Amniotic epithelial cell (primary cell): ENCODE measurements at places on chromosomes 3 and 15.
A peak's percentile ranks its signal among the peaks of the same experiment; 100 is the strongest.

DNA sequence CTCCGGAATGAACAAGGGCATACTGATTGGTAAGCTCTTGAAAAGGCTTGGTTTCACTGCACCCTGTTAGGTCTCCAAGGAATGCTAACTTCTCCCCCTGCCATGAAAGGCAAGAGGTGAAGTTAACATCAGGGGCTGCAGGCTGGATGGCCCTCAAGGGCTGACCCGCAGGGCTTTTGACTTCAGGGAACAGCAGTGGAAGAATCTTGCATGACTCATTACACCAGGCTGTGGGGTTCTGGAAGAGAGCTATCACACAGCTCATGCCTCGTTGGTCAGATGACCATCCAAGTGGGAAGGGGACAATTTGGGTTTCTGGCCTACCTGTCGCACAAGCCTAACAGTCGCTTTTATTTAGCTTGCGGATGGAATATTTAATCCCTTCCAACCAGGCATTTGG is 23.6 kb upstream of the ATG7 start:
- no peak for DNase-seq

- DNase-seq: peak; percentile 68
Measured at GRCh38 chr3:144162042-144162441, 190.4 kb downstream of the DIPK2A start.

DNA sequence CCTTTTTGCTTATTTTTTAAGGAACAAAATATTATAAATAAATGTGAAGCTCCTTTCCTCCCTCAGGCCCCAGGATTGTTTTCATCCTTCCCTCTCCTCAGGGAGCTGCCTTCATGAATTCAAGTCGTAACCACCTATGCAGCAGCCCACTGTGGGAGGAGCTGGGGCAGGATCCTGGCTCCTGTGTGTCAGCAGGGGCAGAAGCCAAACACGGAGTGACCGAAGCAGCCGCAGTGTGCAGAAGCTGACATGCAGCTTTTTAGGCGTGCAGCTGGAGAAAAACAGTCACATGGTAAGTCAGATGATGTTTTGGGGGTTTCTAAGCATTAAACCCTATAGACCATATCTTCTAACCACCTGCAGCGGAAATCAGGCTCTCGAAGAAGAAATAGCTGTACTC is 231.3 kb downstream of the OCA2 start:
- no peak for DNase-seq

GRCh38 chr3:116443191-116443661 is 2.1 kb downstream of the LSAMP start:
- peak; percentile 40 for DNase-seq

GRCh38 chr3:101984356-101984755 is 135.0 kb downstream of the NFKBIZ start:
- DNase-seq: no peak

- DNase-seq: no peak
Measured at GRCh38 chr15:94674296-94674695, 442.9 kb downstream of the MCTP2 start.
